ENCODE measurements at places on chromosomes 6 and 20.

DNA sequence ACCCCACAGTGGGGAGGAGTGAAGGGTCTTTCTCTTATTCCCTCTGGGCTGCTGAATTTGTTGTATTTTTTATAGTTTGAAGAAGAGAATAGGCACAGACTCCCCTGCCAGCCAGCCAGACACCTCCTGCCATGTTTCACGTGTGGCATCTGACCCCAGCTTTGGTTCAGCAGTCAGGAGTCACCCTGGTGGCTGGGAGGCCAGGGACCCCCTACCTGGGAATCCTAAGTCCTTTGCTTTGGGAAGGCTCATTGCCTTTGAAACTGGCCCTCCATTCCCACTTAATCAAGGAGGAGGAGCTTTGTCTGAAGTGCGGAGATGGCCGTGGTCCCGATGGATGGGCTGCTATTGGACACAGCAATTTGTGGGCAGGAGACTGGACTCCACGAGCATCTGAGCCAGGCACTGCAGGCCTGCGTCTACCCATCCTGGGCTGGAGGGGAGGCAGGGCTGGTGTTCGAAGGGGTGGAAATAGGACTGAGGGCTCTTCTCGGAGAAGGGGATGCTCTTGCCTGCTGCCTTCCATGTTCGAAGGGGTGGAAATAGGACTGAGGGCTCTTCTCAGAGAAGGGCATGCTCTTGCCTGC is 196.1 kb downstream of the DLL1 start:
- DNase-seq, result peak; percentile 4

GRCh38 chr6:31010393-31011060 is at the start of gene MUC22:
TSS of gene MUC22 (plus strand) at chr6:31010474. CDS start at chr6:31010707, 233 bp downstream.
- DNase-seq, result no peak

GRCh38 chr6:72374857-72375256 is 247.0 kb upstream of the KCNQ5 start:
- DNase-seq, result no peak

DNA sequence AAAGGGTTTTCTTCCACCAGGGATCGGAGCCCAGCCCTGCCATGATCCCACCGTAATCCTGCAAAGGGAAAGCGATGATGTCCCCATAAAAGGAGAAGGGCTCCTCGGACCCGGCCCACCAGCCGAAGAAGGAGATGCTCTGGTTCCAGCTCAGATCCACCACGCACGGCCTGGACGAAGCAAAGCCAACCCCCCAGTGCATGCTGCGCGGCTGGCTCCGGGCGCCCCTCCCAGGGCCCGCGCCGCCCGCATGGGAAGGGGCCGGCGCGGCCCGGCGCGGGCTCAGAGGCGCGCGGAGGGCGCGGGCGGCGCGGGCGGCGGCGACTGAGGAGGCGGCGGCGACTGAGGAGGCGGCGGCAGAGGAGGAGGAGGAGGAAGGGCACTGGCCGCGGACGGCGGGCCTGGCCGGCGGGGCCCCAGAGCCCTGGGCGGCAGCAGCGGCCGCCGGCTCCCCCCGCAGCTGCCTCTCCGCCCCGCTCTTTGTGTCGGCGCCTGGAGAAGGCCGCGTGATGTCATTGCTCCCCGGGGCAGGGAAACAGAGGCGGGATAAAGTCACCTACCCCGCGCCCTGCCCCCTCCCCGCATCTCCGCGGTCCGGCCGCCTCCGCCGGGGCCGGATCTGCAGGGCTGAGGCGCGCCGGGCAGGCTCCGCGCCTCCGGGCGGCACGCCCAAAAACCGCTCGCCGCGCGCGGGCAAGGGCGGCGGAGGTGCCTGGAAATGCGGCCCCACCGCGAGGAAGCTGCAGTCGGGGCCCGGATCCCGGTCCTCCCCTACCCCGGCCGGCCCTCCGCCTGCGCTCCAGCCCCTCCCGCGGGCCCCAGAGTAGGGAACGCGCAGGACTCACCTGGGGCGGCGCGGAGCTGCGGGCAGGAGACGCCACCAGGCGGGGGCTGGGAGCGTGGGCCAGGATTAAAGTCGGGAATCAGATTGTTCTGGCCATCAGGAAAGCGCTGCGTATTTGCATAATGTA is at the start of gene FAXC:
FAXC (minus strand) TSS at position 504 of the 971 bp plus-strand sequence; CDS start at position 202, 302 bp downstream.
- peak; percentile 22 for DNase-seq

GRCh38 chr20:32830437-32830836 is 10.7 kb downstream of the MAPRE1 start:
- no peak for DNase-seq

DNA sequence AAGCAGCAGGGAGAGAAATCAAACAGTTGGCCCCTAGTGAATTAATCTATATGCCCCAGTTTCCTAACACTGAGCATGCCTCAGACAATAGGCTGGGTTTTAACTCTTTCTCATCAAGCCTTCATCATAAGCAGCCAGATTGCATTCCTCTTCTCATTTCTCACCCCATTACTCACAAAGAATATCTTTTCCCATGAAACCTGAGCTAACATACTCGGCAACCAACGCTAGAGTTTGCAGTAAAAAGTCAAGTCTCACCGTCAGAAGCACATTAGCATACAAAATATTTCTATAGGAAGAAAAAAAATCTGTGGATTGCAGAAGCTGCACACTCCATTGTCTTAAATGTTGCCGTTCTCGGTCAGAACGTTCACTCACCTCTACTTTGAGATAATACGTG is 429.9 kb upstream of the ARID1B start:
- no peak for DNase-seq

- no peak for DNase-seq
Observed at GRCh38 chr6:169188475-169188874, 65.2 kb downstream of the THBS2 start.

GRCh38 chr6:81734081-81734480 is 18.4 kb downstream of the TENT5A start:
- DNase-seq, result no peak

- no peak for DNase-seq
Observed at GRCh38 chr6:29376003-29376402, 912 bp upstream of the OR12D3 start.

- peak; percentile 59 for DNase-seq
Observed at GRCh38 chr6:166556863-166557322, 29.6 kb downstream of the RAMACL start.

- no peak for DNase-seq
Observed at GRCh38 chr6:41073968-41074691, 1.4 kb downstream of the NFYA start.

GRCh38 chr6:139757784-139758183 is 383.3 kb upstream of the CITED2 start:
- no peak for DNase-seq

GRCh38 chr20:59074456-59074855 is 31.9 kb upstream of the PRELID3B start:
- no peak for DNase-seq

DNA sequence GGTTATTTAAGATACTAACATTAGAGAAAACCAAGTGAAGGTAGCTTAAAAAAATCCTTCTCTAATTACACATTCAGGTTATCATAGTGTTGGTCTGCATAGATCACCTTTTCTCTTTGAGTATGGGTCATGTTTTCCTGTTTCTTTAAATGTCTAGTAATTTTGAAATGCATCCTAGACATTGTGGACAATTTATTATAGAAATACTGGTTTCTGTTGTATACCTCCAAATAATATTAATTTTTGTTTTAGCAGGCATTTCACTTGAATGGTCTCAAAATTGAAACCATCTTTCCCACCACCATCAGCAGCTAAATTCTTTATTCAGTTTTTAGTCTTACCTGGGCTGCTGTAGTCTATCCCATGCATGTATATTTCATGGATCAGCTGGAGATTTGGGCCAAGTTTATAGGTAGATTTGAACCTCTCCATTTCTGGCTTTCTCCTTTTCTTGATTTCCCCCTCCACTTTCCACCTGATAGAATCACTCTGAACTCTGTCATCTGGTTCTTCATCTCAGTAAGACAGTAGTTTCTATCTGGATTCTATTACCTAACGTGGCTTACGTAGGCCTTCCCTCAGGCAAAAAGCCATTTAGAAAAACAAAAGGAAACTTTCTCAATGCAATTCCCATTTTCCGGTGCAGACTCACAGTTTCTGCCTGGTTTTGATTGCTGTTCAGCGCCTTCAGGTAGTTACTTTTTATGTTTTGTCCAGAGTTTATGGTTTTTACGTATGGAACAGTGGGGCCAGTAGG is 52.3 kb downstream of the ZFAND3 start:
- DNase-seq, result no peak

DNA sequence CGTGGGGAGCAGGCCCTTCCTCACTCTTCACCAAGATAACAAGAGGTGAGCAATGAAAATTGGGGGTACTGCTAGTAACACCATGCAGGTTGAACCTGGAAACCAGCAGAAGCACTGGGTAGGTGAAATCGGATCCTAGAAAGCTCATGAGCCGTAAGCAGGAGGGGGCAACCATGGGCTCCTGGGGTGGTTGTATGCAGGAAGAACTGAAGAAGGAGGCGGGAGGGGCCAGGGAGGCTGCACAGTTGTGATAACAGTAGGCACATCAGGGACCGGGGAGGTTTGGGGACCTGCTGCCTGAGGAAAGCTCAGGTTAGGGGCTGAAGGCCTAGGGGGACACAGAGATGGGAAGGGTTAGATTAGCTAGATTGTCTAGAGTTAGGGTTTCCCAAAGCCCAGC is 5.6 kb upstream of the LY6G5C start:
- DNase-seq, result no peak

GRCh38 chr6:100050550-100050949 is 56.5 kb upstream of the MCHR2 start:
- no peak for DNase-seq

GRCh38 chr6:19905584-19905983 is 68.4 kb downstream of the ID4 start:
- no peak for DNase-seq

- DNase-seq, result no peak
Observed at GRCh38 chr6:108113557-108114519, 39.3 kb upstream of the OSTM1 start.

- DNase-seq, result peak; percentile 83
Observed at GRCh38 chr6:85449818-85450759, at the start of gene NT5E. TSS of gene NT5E (plus strand) at chr6:85450083. CDS start at chr6:85450140, 57 bp downstream.

- DNase-seq, result no peak
Observed at GRCh38 chr6:107941627-107942026, 16.4 kb downstream of the SEC63 start.

DNA sequence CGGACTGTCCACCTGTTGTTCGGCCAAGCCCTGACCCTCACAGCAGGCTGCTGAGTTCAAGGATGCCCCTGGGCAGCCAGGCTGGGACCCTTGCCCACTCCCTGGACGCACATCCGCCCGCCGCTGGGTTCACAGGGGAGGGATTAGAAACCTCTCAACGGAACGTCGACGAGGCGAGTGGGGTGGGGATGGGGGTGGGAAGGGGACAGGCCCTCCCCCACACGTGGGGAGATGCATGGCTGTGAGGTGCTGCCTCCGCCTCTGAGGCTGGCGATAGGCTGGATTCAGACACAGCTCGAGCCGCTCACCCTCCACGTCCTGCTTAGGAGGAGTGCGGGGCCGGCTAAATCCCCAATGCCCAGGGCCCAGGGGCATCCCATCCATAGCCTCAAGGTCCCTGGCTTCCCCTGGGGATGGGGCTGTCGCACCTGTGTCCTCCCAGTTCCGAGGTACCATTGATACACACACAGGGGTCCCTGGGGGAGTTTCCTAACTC is 90.6 kb upstream of the BHLHE23 start:
- DNase-seq, result peak; percentile 13

- no peak for DNase-seq
Observed at GRCh38 chr6:97469451-97469850, 186.4 kb upstream of the MMS22L start.

- DNase-seq, result no peak
Observed at GRCh38 chr6:114281496-114281895, 61.3 kb downstream of the HS3ST5 start.

- no peak for DNase-seq
Observed at GRCh38 chr20:56875052-56875659, 246.1 kb downstream of the TFAP2C start.

GRCh38 chr20:45359069-45359405 is 3.9 kb upstream of the SYS1 start:
- DNase-seq, result no peak

GRCh38 chr6:142783499-142783898 is 161.5 kb downstream of the HIVEP2 start:
- no peak for DNase-seq

DNA sequence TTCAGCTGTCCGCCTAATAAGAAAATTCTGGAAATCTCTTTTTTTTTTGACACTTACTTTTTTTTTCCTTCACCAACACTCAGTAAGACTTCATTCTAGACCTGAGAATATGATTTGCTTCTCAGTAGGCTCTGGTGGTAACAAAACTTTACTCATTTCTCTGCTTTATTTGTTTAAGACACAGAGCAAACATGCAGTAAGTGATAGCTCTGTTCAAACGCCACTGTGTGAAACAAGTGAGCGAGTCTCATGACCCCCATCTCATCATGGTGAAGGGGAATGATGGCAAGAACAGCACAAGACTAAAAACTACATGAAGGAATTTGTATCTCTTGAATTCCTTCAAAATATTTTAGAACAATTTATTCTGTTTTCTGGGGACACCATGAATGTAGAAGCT is 541.6 kb upstream of the POU3F2 start:
- DNase-seq, result no peak

- no peak for DNase-seq
Observed at GRCh38 chr20:54051068-54051467, 19.3 kb downstream of the BCAS1 start.

DNA sequence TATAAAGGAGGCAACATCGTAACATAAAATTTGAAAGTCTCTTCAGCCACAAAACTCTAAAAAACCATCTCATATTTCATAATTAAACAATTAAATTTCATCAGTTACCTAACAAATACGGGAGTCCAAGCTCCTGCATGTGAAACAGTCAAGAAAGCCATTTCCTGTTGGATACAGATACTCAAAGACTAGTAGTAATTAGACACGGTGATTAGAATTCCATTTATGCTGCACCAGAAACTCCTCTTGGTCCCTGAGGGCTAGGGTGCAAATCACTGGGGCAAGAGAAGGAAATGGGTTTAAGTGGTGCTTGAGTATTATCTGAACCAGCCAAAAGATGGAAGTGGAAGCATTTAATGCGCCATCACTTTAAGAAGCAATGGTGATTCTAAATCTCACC is 27.4 kb downstream of the TRAM2 start:
- no peak for DNase-seq

- DNase-seq, result no peak
Observed at GRCh38 chr20:57188576-57189079, 77.8 kb downstream of the BMP7 start.

GRCh38 chr6:74113901-74114300 is 417.9 kb downstream of the CD109 start:
- DNase-seq, result no peak

- no peak for DNase-seq
Observed at GRCh38 chr6:151372164-151372563, 19.2 kb downstream of the ZBTB2 start.

- no peak for DNase-seq
Observed at GRCh38 chr6:161214722-161215121, 59.1 kb downstream of the AGPAT4 start.
